NCI-H1417 treated with DMSO at 0.1 percent for 48 hours (cell line): ENCODE measurements at places on chromosomes 7 and 10.
A peak's percentile ranks its signal among the peaks of the same experiment; 100 is the strongest.

DNA sequence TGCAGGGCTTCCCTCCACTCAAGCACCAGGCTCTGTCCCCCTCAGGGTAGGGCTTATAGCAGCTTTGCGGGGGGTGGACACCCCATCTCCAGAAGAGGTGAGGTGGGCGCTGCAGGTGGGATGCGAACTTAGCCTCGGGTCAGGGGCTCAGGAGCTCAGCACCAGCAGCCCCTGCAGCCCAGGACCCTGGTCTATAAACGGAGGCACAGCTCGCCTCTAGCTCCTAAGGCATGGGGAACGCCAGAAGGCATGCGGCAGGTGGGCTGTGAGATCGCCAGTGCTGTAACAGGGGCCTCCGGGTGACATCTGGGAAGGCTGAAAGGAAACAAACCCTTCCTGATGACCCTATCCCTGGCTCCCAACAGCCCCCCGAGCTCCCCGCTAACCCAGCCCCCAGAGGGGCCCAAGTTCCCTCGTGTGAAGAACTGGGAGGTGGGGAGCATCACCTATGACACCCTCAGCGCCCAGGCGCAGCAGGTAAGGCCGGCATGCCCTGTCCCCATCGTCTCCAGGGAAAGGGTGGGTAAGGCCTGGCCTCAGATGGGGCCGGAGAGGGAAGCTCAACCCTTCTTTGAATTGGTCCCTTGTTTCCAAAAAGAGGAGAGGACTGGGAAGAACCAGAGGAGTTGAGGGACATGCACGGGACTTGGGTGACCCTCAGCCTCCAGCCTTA lies 4.2 kb downstream of the NOS3 start:
- DNase-seq, result no peak

GRCh38 chr7:1567049-1567771 lies 2.6 kb downstream of the PSMG3 start:
- no peak for DNase-seq

DNA sequence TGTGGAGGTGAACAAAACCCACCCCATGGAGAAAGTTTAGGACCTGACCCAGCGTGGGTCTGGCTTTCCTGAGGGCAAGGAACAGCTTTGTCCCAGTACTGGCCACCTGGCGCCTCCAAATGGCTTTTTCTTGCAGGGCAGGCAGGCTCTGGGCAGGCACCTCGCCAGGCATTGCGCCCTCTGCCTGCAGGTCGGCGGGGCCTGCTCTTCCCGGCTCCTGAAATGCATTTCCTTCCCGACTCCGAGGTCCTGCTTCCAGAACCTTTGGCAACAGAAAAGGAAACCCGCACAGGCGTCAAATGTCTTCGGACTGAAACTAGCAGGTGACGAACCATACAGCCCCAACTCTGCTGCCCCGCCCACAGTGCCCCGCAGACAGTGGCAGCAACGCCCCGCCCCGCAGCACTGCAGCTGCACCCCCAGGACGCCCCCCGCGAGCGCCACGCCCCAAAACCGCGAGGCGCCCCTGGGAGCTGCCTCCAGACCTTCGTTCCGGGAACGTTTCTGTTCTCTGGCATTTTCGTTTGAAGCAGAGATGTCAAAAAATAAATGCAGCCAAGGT lies 65.5 kb downstream of the C10orf143 start:
- DNase-seq, result no peak

- no peak for DNase-seq
Observed at GRCh38 chr7:129271500-129272355, 46.9 kb downstream of the AHCYL2 start.

DNA sequence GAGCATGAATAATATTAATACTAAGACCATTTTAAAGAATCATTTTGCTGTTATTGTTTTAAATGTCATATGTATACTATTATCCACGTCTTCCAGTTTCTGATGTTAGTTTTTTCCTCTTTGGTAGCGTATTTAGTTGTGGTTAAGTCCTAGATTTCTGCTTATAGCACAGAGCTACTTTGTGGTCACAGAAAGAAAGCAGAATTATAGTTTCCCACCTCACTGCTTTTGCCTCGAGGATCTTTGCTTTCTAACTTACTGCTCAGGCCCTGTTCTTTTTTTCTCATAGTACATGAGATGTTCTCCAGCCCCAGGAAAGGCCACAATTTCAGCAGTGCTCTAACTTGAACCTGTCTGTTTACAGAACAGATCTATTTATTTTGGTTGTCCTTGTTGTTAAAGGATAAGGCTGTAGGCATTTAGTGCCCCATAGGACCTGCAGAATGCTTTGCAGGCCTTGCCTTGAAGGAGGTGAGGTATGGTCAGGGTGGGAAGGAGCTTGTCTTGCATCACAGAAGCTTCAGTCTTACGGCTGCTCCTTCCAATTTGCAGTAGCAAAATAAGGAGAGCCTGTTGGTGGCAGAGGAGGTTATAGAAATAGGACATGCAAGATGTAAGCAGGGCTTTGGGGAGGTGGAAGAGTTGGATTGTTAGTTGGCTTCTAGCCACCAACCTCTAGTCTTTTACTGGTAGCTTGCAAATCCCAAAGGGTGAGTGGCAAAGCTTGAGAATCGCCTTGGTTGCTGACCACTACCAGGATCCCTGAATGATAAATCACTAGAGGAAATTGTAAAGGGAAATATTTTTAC lies 129.1 kb downstream of the LRRC4 start:
- DNase-seq, result no peak

- DNase-seq, result no peak
Observed at GRCh38 chr7:157021871-157022680, 11.6 kb upstream of the MNX1 start.

GRCh38 chr10:4661511-4662255 lies 164.3 kb upstream of the AKR1E2 start:
- DNase-seq, result no peak

GRCh38 chr10:2326411-2326810 lies 589.1 kb upstream of the ADARB2 start:
- DNase-seq, result no peak

DNA sequence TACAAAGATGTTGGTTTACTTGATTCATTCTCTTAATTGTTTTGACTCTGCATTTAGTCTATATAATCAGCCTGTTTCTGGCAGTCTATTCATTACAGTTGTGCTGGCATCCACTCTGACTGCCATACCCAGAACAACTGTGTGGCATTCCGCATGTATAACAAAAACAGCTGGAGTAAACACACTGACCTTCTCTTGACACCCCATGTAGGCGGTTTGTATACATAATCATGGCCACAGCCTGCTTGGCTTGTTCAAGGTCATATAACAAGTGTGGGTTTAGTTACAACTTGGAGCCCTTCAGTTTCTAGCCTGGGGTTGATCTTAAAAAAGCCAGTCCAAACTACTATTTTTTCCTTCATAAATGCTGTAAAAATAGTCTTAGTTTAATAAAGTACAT lies 70.9 kb downstream of the MBL2 start:
- no peak for DNase-seq

GRCh38 chr10:95391581-95392216 lies 100.9 kb upstream of the PDLIM1 start:
- no peak for DNase-seq

- DNase-seq, result no peak
Observed at GRCh38 chr10:54869022-54869421, 68.0 kb upstream of the PCDH15 start.

DNA sequence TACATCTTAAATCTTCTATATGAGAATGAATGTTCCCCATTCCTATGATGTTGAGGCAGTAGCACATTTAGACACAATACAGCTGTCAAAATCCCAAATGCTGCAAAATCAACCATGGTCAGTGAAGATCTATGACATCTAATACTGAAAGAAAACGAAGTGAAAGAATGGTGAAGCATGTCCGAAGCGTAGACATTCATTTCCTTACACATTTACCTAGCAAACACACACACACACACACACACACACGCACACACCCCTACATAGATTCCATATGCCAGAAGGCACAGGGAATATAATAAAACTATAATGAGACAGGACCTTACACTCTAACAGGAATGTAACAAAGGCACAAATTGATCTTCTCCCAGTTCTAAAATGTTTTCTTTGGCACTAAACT lies 32.5 kb downstream of the CCDC6 start:
- DNase-seq, result no peak

DNA sequence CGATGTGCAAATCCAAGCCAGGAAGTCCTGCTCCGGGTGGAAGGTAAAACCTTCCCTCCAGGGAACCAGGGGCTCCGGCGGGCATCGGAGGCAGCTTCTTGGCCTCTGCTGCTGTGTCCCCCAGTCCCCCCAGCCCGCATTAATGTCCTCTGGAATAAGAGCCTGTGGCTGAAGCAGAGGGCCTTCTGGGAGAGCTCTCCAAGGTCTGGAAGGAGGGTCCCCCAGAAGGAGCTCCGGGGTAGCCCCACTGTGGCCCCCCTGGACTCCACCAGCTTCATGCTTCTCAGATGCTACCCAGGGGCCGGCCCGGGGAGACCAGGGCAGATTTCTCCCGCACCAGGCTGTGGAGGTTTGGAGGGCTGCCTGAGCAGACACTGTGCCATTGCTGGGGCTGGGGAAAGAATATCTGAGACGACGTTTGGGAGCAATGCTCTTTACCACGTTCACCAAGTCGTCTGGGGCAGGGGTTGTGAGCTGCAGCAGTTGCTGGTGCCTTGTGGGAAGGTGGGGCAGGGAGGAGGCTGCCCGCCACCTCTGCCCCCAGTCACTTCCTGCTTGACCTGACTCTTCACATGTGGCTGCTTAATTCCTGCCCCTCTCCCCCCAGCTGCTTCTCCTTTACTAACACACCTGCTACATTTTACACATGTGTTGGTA lies 8.3 kb downstream of the ZNF853 start:
- no peak for DNase-seq

DNA sequence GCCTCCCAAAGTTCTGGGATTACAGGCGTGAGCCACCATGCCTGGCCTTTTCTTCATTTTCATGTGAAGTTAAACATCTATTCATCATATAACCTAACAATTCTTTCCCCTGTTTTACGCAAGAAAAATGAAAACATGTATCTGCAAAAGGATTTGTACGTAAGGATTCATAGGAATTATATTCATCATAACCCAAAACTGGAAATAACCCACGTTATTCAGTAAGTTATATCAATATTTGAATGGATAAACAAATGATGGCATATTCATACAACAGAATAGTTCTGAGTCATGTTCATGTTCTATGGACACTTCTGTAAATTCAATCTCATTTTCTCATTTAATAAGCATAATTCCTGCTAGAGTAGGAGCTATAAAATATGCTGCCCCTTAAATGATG lies 35.2 kb upstream of the CAV2 start:
- no peak for DNase-seq

DNA sequence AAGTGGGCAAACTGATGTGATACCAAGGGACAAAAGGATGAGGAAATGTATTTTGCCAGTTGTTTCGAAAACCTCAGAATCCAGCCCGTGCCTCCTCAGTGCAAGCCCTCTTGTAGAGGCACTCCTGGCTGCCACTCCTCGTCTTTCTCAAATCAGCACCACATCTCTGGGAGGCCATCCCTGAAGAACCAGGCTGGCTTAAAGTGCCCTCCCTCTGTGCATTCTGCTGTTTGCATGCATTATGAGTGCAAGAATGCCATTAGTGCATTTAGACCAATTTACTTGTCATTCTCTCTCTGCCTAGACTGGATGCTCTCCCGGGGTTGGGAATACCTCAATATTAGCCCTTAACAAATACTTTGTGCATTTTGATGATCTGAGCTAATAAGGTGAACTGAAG lies 19.9 kb upstream of the FAM180A start:
- no peak for DNase-seq

DNA sequence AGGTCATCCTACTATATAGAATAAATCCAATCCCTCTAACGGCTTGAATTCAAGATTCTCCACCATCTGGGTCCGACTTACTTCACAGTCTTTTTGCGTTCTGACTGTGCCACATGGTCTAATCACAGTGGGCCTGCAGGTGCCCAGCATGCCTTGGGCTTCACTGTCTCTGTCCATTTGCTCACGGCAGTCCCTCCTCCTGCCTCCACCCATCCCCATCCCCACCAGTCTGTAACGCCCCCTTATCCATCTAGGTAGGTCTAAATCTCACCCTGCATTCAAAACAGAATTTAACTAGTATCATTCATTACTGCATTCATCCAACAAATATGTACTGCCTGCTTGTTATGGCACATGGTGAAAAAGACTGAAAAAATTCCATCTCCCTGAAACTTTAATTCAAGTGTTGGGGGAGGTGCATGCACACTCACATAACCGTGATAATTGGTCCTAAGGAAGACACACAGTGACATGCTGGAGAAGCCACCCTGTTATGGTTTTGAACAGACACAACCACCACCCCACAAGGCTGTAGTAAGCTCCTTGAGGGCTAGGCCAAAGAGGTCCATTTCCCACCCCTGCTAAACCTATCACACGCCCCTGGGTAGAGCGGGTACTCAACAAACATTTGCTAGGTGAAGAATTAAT lies 24.2 kb downstream of the SORBS1 start:
- DNase-seq, result no peak

DNA sequence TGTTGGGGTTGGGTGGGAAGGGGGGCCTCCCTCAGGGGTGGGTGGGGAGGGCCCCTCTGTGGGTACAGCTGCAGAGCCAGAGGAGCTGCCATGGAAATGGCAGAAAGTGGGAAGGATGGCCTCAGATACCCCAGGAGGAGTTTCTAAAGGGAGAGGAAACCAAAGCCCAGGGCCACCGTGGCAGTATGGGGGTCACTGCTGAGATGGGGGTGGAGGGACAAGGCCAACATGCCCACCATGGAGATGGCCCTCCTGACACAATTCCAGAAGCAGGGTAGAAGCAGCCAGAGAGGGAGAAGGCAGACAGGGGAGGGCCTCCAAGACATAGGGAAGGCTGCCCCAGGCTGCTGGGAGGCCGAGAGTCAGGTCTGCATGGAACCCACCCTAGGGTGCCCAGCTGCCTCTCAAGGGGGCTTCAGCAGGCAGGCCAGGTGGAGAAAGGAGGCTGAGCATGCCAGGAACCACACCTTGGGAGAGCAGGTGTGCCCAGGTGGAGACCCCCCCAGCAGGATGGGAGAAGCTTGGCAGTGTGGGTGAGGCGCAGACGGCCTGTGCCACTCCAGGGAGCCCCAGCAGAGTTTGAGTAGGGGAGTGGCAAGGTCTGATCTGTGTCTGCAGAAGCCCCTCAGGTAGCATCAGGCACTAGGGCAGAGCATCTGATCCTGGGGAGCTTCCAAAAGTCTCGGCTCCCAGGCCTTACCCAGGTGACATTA lies 146.8 kb downstream of the ARHGAP22 start:
- no peak for DNase-seq

GRCh38 chr7:145398758-145399157 lies 562.9 kb upstream of the TPK1 start:
- DNase-seq, result no peak

GRCh38 chr10:104809288-104810090 lies 168.4 kb downstream of the SORCS3 start:
- no peak for DNase-seq

GRCh38 chr10:90857635-90858460 lies at the start of gene HTR7:
TSS of gene HTR7 (minus strand) at chr10:90858039. CDS start at chr10:90857671, 368 bp downstream.
- no peak for DNase-seq

GRCh38 chr7:127253281-127254162 lies 781 bp upstream of the GRM8 start:
- DNase-seq, result peak; percentile 30

- no peak for DNase-seq
Observed at GRCh38 chr10:35041502-35041879, 48.6 kb downstream of the CUL2 start.
